ENCODE measurements at places on chromosomes 3 and 15. TPM values are rescaled to one million over a fixed set of nuclear protein-coding genes. Genes with fewer than 3 reads are reported as not detected.
A peak's percentile ranks its signal among the peaks of the same experiment; 100 is the strongest.

- DNase-seq, result peak; percentile 66
Observed at GRCh38 chr3:134308350-134308891, 57.8 kb upstream of the RYK start.

DNA sequence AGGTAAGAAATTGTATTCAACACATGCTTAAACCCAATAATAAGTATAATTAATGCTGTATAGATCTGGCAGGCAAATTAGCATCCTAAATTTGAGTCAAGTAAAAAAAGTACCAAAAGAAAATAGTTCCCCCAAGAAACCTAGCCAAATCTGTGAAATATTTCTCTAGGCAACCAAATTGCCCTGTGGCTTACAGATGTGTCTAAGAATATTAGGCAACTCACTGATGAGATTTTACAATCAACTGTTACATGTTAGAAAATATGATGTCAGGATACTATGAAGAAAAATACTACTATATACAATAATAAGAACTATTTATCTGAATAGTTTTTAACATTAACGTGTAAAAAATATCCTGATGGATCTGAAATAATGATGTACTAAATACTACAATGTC, 397.1 kb downstream of the TIGIT start:
- DNase-seq, result no peak

PLCH1 gene
- polyA plus RNA-seq, result not detected

DNA sequence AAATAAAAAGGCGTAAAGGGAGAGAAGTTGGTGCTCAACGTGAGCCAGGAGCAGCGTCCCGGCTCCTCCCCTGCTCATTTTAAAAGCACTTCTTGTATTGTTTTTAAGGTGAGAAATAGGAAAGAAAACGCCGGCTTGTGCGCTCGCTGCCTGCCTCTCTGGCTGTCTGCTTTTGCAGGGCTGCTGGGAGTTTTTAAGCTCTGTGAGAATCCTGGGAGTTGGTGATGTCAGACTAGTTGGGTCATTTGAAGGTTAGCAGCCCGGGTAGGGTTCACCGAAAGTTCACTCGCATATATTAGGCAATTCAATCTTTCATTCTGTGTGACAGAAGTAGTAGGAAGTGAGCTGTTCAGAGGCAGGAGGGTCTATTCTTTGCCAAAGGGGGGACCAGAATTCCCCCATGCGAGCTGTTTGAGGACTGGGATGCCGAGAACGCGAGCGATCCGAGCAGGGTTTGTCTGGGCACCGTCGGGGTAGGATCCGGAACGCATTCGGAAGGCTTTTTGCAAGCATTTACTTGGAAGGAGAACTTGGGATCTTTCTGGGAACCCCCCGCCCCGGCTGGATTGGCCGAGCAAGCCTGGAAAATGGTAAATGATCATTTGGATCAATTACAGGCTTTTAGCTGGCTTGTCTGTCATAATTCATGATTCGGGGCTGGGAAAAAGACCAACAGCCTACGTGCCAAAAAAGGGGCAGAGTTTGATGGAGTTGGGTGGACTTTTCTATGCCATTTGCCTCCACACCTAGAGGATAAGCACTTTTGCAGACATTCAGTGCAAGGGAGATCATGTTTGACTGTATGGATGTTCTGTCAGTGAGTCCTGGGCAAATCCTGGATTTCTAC, at the start of gene RARB:
Gene RARB, plus strand, starts transcription at position 322 of the 847 bp plus-strand sequence. Its CDS starts 469 bp downstream, at position 791.
- DNase-seq, result no peak

HRG gene
- not detected for polyA plus RNA-seq

- DNase-seq, result no peak
Observed at GRCh38 chr3:170864525-170865208, 5.3 kb downstream of the RPL22L1 start.

DNA sequence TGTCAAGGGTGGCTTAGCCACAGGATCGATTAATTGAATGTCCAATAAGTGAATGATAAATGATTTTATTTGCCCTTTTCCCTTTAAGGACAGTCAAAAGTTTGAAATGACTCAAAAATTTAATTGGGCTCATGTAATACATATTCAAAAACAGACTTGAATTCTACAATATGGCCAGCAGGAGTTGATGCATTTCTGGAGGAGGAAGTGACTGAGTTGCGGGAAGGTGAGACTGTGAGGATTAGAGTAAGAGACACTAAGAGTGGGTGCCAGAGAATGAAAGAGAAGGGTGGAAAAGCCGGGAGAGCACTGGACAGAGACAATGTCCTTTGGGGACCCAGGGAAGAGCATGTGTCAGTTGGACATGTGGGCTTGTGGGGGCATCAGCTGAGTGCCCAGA, 83.3 kb downstream of the MCTP2 start:
- DNase-seq, result no peak

DNA sequence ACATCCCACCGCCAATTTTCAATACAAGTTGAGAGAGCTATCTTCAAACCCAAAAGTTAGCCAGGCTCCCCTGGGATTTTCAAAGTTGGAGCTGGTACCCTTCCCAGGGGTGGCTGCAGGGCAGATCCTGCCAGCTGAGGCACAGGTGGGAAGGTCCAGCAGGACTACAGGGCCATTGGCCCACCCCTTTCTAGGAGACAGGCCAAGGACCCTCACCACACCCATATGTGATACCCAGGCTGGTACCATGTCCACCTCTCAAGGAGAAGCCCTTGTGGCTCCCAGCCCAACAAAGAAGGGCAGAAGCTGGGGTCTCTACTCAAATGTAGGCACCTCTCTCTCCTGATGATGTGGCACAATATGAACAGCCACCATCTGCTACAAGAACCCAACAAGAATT, 8.0 kb downstream of the POC1A start:
- DNase-seq, result no peak

DNA sequence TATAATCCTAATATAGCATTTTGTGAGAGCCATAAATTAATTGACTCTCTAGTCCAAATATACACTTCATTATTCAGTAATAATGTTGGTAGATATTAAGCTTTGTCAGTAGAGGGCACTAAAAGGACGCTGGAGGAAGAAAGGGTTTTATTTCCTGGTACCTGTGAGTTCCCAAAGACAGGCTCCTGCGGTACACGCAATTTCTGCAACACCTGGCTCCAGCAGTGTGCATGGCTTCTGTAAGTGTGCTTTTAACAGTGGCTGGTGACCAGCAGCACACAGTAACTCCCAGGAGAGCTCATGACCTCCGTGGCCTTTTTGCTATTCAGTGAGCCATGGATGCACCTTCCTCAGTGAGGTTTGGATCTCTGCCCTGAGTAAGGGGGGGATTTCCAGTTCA, 338.3 kb upstream of the ZNF385D start:
- DNase-seq, result no peak

Measured in B cell (primary cell).